ENCODE measurements at places on chromosomes 5 and 9.

DNA sequence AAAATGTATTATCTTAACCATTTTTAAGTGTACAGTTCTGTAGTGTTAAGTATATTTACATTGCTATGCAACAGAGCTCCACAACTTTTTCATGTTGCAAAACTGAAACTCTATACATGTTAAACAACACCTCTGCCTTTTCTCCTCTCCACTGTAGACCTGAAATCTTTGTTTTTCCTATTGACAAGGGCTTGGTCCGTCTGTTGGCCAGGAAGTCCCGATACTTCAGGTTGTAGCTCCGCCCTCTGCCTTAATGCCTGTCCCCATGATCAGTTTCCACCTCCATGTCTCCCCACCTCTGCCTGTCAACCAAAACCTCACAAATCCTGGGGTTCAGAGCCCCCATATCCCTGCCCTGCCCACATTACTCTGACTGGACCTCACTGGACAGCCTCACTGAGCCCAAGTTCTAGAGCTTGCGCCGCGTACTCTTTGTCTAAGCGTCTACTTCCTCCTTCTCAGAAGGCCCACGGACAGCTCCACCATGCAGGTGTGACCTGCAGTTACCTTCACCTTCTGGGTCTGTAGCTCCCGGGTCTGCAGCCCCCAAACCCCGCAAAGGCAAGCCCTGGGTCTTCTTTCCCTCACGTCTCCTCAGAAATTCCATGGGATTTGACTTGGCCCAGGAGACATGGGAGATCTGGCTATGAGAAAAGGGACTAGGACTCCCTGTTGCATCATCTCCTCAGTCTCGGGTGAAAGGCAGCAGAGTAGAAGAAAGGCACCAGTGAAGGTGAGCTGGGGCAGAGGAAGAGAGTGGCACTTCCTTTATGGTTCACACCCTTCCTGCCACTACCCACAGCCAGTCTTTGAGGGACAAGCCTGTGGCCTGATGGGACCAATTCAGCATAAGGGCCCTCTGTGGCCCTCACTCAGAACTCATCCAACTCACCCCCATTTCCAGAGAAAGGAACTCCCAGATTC, 8.0 kb downstream of the GLIPR2 start:
- peak; percentile 43 for DNase-seq

DNA sequence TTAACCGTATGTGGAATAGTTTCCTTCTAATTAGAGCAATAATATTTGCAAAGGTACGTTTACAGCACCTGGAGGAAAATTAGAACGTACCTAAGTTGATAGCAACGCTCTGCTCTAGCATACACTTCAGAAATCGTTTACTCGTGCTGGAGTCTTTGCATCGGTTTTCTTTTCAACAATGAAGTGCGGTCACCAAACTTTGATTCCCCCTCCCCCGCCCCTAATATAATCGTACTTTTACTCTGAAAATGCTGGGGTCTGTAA, 506 bp downstream of the ADAMTS19 start:
- no peak for DNase-seq

GRCh38 chr5:14809369-14810155, 62.0 kb downstream of the ANKH start:
- DNase-seq, result peak; percentile 84

- DNase-seq, result no peak
Measured at GRCh38 chr5:1961304-1961946, 78.7 kb upstream of the IRX4 start.

- DNase-seq, result peak; percentile 63
Measured at GRCh38 chr9:78121488-78121887, 89.9 kb upstream of the GNAQ start.

DNA sequence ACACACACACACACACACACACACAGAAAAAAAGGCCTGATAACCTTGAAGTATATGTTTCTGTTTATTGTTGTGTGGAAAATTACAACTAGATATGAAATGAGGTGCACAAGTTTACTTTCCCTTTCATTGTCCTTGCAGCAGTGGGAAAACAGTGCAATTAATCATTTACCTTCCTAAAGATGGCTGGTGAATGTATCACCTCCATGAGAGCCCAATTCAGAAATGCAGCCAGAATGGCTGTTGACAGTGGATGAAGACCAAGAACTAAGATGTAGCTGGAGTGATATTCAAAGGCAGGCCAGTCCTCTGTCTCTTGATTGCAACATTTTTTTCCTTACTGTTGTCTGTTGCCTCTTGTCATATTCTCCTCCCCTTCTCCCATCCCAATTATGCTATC, 49.6 kb upstream of the EIF4EBP3 start:
- no peak for DNase-seq

GRCh38 chr9:80561526-80561925, 989.8 kb downstream of the TLE4 start:
- DNase-seq, result no peak

- DNase-seq, result no peak
Measured at GRCh38 chr5:147690595-147690994, 91.9 kb downstream of the JAKMIP2 start.

- DNase-seq, result no peak
Measured at GRCh38 chr9:104025945-104026344, 68.2 kb upstream of the SMC2 start.

DNA sequence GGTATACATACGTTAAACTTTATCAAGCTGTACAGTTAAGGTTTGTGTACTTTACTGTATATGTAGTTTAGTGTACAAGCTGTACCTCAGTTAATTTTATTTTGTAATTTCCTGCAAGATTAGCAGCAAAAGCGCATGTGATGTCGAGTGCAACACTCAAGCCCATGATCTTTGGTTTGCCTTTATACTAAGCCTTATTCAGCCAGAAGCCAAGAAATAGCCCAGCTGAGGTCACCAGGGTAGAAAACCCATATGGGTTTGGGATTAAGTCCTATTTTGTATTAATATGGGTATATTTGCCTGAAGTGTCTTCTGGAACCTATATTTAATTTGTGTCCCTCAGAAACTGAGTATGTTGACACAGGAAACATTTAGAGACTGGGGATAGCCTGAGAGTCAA, 59.3 kb downstream of the ZFAND5 start:
- no peak for DNase-seq

DNA sequence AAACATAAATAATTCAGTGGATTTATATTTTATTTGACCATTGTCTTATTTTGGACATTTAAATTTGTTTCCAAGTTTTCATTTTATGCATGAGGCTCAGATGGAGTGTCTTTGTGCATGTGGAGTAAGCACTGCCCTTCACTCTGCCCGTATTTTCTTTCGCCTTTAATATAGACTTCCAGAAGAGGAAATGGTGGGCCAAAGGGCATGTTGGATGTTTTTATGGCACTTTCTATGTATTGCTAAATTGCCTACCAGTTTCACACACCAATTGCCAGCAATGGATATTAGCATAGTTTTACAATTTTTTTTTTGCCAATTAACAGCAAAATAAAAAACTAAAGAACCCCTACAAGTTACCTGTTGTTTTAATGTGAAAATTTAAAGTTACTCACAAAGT, 38.4 kb downstream of the ZSWIM6 start:
- DNase-seq, result no peak

DNA sequence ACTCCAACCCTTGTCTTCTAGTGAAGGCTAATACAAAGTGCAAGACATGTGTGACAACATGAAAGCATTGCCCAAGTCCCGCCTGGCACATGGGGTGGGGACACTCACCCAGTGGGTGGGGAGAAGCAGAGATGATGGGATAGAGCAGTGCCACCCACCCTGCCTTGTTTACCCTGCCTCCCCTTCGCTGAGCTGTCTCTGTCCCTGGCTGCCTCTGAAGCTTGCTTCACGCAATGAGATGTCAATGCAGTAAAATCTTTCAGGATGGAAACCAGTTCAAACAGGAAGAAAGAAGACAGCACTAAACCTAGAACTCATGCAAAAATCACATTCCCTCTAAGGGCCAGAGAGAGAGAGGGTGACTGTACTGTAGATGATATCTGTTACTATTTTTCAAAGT, 148.0 kb downstream of the INSYN2B start:
- DNase-seq, result no peak

DNA sequence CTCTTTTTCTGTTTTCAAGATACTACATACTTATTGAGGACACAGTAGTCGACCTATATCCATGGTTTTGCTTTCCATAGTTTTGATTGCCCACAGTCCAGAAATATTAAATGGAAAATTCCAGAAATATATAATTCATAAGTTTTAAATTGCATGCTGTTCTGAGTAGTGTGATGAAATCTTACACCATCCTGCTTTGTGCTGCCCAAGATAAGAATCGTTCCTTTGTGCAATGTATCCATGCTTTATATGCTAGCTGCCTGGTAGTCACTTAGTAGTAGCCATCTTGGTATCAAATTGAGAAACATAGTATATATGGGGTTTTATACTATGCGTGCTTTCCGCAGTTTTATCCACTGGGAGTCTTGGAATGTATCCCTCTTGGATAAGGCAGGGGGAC, 59.0 kb downstream of the CWC27 start:
- no peak for DNase-seq

DNA sequence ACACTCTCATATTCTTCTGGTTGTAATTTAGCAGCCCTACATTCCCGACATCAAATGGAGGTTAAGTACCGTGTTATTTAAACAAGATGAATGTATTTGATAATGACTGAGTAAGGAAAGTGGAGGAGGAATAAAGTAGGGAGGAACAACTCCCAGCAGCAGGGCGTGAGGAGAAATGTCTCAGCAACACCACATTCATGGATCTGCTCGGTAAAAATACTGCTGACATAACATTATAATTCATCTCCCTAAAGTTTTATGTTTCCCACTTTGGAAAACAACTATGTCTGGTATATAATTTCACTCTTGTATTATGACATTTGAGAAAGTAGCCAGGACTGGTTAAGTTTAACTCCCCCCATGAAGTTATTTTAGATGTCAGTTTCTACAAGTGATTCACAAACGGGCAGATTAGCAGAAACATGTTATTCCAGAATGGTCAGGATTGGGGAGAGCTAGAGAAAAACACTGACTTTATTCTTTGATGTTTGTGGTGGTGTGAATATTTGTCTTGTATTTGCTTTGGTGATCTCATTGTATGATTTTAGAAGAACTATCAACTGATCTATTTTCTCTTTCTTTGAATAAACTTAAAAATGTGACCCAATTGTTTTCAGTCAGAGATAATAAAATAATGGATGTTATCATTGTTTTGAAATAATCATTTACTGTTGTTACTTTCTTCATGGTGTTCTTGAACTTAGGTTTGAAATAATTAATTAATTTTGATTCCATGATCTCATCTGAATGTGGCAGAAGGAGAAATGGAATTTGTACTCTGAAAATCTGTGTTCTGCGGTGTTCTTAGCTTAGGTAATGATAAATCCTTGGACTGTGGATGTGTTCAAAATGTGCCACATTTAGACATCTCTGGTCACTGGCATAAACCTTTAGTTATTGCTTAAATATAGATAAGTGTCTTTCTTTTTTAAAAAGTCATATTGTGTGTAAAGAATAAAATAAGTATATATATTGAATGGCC, 303.6 kb upstream of the ZNF608 start:
- DNase-seq, result no peak

DNA sequence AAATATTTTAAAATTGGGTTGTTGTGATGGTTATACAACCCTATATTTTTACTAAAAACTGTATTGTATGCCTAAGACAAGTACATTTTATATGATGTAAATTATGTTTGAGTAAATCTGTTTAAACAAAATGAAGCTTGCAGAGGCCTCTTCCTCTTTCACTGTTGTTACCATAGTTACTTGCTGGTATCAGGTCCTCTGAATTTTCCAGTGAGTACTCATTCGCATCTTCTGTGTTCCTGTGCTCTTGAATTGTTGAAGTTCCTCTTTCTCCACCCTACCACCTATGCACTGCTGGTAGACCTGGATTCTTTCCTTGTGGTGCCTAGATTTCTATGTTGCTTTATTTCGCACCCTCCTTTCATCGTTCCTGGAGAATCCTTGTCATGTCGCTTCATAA, 938.5 kb upstream of the ACO1 start:
- no peak for DNase-seq

DNA sequence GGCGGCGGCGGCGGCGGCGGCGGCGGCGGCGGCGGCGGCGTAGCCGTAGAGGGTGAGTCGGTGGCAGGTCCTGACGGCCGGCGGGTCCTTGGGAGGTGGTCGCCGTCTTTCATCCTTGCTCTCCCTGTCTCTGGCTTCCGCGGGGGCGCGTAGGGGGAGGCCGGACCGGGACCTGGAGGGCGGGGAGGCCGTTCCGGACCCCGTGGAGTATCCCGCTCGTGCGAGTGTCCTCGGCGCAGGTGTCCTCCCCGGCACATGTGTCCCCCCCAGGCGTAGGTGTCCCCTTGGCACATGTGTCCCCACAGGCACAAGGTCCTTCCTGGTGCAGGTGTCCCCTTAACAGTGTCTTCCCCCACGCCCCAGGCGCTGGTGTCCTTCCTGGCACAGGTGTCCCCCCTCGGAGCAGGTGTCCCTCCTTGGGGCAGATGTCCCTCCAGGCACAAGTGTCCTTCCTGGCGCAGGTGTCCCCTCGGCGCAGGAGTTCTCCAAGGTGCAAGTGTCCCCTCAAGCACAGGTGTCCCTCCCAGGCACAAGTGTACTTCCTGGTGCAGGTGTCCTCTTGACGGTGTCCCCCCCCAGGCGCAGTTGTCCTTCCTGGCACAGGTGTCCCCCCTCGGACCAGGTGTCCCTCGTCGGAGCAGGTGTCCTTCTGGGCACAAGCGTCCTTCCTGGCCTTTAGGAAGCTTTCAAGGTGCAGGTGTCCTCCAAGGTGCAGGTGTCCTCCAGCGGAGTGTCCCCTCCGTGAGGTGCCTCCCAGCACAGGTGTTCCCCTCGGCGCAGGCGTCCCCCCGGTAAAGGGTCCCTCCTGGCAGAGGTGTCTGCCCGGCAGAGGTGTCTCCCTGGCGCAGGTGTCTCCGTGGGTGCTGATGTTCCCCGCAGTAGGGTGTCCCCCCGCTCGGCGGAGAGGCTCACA, 519 bp downstream of the EXOC3 start:
- peak; percentile 27 for DNase-seq

All from CD4-positive, alpha-beta T cell treated with Interleukin-2 at 100 ng/mL for 4 hours (primary cell).